ENCODE measurements at places on chromosomes 2 and 18.

GRCh38 chr2:160397530-160397865, 96.1 kb downstream of the RBMS1 start:
- DNase-seq, result no peak

DNA sequence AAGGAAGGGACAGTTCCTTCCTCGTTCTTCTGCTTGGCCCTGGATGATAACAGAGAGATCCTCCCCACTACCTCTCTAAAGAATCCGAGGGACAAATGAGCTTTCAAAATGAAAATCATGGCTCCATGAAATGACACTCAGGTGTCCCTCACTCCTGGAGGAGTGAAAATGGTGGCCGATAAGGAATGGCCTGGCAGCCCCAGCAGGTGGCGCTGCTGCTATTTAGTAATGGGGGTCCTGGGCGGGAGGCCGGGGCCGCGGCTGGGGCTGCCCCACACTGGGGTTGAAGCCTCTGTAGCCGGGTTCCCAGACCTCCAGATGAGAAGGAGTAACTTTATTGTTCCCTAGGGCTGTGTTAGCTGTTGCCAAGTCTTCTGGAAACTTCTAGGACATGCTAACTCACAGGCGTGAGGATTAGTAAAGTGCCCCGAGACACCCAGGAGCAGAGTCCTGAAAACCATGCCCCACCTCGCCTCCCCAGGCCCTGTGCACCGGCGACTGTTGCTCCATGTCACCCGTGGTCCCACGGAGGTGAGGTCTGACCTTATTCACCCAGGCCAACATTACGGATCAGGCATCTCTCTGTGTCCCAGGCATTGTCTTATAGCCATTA, 138.0 kb downstream of the CTIF start:
- DNase-seq, result no peak

DNA sequence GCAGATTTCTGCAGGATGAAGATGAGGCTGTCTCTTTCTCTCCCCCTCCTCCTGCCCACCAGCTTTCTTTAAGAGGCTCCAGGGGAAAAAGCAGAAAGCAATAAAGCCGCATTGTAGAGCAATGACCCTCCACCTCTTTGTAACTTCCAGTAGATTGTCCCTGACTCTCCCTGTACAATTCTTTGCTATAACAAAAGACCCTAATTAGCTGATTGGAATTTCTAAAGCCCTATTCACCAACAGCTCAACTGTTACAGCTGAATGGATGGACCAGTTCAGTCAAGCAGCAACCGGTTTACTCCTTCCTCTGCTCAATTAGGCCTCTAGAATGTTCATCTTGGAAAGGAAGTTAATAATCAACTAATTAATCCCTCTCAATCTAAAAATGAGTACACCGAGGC, 301.0 kb downstream of the STK39 start:
- DNase-seq, result no peak

DNA sequence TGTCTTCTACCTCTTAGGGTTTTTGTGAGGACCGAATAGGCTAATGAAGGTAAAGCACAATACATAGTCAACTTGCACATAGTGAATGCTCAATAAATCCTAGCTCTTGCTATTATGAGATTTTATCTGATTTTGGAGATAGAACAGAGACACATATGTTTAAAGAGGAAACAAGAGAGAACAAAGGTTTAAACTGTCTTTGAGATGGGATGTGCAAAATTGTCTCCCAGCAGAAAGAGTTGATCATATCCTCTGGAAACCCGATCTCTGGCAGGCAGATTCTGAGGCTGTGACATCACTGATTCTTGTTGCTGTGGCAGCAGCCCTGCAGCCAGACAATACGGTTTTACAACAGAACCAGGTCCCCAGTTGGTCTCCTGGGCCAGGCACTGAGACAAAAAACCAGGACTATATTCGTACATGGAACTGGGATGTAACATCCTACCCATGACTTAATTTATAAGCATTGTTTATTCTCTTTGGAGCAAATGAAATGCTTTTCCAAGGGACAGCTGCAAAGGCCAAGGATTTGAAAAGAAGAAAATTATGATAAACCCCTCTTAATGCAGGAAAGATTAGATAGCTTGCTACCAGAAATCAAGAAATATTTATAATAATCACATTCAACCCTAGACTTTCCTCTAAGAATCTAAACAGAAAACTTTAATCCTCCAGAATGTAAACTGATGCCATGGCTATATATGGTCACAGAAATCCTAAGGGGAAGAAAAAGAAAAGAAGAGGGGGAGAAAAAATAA, 80.2 kb downstream of the SLC8A1 start:
- DNase-seq, result no peak

DNA sequence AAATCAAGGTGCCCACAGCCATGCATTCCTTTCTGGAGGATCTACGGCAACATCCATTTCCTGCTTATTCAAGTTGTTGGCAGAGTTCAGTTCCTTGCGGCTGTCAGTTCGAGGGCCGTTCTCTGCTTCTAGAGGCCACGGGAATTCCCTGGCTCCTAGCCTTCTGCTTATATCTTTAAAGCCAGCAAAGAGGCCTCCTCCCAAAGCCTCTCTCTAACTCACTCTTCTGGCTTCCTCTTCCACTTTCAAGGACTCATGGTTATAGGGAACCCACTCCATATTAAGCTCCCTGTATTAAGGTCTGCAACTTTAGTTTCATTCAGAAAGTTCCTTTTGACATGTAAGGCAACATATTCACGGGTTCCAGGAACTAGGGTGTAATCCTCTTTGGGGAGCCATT, 150.1 kb upstream of the RMP24 start:
- DNase-seq, result no peak

GRCh38 chr2:204012072-204012653, 75.6 kb downstream of the ICOS start:
- DNase-seq, result no peak

- no peak for DNase-seq
Measured at GRCh38 chr2:207950063-207950760, 75.1 kb downstream of the PLEKHM3 start.

GRCh38 chr2:223797811-223798721, 39.3 kb downstream of the AP1S3 start:
- no peak for DNase-seq

DNA sequence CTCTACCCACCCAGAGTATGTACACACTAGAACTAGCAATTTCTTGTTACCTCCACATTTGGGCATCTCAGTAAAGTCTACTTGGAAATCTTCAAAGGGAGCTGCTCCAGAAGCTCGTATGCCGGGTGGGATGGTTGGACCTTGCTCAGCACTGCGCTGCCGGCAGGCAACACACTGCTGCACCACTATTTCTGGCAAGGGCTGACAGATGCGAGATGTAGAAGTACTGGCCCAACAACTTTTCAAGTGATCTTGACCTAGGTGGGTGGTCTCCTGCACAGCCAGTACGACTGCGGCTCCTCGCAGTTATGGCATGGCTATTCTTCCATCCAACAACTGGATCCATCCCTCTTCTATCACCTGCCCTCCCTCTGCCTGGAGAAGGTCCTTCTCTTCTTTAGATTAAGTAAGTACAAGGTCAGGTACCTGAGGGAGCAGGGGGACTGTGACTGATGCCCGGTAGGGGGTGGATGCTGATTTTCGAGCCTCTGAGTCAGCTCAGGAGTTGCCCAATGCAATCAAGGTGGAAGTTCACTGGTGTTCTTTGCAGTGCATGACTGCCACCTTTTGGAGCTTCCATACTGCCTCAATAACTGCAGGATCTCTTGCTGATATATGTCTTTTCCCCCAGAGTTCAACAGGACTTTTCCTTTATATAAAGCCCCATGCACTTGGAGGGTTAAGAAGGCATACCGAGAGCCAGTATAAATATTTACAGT, 100.4 kb upstream of the SLC1A4 start:
- DNase-seq, result no peak

DNA sequence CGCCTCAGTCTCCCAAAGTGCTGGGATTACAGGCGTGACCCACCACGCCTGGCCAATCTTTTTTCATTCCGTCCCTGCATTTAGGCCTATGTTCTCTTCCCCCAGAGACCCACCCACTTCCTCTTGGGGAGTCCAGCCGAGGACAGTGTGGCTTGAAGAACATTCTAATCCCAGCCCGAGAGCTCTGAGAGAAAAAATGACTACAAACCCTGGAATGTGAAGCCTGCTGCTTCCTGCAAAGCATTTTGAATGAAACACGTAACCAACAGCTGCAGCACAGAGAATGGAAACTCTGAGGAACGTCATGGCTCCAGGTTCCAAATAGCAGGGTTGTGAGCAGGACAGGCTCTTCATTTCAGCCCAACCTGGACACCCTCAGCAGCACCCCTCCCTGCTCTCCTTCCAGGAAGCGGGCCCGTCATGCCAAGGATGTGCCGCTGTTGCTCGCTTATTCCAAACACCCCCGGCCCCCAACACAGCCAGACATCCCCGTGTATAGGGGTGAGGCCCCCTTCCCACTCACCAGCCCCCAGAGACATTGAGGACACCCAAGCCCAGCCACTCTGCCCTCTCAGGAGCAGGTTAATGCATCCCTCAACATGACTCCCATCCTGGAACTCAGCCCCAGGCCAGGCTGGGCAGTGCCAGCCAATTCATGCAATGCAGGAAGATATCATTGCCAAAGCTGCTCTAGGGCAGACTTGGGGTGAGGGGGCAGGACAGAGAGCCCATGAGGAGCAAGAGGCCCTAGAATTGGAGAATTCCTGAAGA, 139.8 kb downstream of the ZFP36L2 start:
- no peak for DNase-seq

DNA sequence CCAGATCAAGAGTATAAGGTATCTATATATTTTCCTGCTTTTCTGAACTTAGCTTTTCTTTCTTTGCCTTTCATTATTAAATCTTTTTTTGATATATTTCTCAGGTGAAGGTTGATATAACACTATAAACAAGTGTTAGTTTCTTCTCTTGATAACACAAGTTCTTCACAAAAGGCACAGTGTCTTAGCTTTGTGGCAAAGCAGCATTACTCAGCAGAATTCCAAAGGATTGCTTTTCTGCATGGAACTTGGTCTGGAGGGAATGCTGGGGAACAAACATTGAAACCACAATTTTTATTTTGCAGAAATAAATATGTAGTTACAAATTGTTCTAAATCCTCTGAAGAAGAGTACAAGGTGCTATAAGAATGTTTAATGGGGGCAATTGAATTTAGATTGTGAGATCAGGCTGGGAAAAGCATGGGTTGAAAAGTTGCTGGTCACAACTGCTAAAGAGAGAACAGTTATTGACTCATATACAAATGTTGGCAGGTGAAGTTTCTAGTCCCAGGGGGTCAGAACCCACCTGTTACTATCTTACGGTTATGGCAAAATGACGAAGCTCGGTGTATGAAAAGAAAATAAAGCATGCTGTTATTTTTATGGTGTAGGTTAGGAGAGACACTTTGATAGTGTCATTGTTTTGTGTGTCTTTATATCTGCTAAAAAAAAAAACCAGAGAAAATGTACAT, 68.2 kb downstream of the UBR3 start:
- no peak for DNase-seq

- DNase-seq, result no peak
Measured at GRCh38 chr2:20444101-20444992, 2.5 kb upstream of the RHOB start.

GRCh38 chr18:29002747-29003146, 825.8 kb upstream of the CDH2 start:
- DNase-seq, result no peak

DNA sequence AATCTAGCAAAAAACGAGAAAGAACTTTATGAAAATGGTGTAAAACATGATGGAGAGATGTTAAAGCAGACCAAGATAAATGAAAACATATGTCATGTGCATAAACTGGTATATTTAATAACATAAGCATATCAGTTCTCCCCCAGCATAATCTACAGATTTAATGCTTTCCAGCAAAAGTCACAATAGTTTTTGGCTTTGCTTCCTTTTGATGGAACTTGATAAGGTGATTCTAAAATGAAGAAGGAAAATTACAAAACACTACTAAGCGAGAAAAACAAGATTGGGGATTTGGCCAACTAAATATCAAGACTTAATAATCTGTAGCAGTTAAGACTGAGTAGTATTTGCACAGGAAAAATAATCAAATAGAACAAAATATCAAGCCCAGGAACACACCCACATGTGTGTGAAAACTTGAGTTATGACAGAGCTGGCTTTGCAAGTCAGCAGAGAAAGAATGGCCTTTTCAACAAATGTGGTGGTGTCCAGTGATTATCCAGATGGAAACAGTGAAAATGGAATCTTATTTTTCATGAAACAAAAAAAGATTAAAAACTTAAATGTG, 83.7 kb upstream of the L3MBTL4 start:
- DNase-seq, result no peak

DNA sequence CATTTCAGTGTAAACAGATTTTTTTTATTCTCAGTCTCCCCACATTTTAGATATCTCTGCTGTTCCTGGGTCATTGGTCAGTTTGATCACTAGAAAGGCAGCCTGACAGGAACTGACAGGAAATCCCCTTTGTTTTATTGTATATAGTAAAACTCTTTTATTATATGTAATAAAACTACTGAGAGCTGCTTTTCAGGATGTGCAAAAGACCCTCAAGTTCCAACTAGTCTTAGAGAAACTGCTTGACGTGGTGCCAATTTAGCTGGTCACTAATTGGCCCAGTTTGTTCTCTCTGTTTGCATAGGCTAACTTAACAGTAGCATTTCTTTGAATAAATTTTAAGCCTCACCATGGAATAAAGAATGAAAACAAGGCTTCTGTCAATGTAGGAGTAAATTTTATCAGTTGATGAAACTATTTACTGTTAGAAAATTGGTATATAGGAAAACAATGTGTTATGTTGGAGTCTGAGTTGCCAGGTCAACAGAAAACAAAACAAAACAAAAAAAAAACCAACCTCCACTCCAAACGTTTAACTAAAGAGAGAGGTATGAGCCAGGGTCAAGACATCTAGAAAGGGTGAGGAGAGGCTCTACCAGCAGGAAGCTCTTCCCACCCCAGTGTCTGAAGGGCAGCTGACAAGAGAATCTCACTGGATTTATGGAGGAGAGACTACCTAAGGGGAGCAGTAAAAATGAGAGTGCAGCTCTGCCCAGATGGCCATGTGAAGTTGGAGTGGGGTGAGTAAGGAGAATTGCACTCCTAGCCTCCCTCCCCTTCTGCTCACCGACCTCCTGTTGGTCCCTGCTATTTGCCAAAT, 184.6 kb downstream of the ST6GAL2 start:
- DNase-seq, result no peak

GRCh38 chr18:28189400-28190239, 12.7 kb upstream of the CDH2 start:
- no peak for DNase-seq

DNA sequence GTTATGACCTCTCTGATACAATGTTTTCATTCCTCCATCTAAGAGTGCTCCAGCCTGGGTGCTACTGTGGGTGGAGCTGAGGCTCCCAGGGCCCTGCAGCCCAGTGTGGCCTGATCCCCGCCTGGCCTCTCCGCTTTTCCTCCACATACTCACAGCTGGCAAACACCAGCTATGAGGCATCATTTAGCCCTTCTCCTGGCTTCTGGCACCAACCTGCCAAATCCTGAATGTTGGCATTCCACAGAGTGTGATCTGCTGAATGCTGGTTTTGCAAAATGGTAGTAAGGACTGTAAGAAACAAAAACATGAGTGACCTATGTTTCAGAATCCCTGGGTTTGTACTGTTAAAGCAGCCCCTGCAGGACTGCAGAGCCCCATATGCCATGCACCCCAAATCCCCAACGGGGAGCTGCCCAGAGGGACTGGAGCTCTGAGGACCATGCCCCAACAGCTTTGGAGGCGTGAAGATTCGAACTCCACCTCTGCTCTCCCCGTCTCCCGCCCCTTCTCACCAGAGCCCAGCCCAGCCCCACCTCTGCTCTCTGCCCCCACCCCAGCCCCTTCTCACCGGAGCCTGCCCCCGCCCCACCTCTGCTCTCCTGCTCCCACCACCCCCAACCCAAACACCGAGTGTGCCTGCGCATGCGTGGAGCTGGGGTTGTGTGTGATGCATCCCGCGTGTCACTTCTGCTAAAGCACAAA, 4.2 kb downstream of the SLC66A2 start:
- DNase-seq, result no peak

- DNase-seq, result no peak
Measured at GRCh38 chr2:10934308-10934978, 22.7 kb downstream of the KCNF1 start.

GRCh38 chr2:217332866-217333265, 473.0 kb upstream of the TNP1 start:
- no peak for DNase-seq
